ENCODE measurements at places on chromosomes 5 and 9.
A peak's percentile ranks its signal among the peaks of the same experiment; 100 is the strongest.

GRCh38 chr9:14869671-14870070 is 40.6 kb downstream of the FREM1 start:
- DNase-seq = no peak

DNA sequence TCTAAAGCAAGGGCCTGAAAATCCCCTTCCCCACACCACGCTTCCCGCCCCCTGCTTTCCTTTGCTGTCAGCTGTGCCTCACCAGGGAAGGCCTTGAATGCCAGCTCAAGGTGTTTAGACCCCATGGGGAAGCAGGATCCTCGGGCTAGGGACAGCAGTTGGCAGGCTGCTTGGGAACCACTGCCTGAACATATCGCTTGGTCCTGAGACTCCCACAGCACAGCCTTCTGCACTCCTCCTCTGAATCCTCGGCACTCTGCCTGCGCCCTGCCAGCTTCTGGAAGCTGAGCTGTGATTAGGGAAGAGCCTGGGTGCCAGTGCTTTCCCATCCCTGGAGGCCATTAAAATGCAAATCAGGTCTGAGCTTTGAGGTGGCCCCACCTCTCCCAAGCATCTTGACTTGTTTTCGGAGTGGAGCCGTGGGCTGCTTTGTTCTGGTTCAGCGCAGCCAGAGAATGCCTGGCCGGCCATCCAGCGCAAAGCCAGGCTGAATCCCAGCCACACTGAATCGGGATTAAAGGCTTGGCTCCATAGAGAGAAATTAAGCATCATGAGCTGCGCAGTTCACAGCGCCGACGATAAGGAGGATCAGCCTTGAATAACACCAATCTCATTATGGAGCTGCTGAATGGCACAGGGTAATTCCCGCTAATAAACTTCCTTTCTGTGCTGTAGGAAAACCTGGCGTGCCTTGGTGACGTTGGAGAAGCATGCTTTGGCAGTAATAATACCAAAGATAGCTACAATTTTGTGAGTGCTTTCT is 40.0 kb downstream of the AMBP start:
- DNase-seq = no peak

- no peak for DNase-seq
Observed at GRCh38 chr5:137836298-137836697, 31.4 kb upstream of the MYOT start.

- no peak for DNase-seq
Observed at GRCh38 chr9:71364186-71364955, 242.9 kb upstream of the TRPM3 start.

- no peak for DNase-seq
Observed at GRCh38 chr5:84372066-84372695, 12.5 kb downstream of the EDIL3 start.

DNA sequence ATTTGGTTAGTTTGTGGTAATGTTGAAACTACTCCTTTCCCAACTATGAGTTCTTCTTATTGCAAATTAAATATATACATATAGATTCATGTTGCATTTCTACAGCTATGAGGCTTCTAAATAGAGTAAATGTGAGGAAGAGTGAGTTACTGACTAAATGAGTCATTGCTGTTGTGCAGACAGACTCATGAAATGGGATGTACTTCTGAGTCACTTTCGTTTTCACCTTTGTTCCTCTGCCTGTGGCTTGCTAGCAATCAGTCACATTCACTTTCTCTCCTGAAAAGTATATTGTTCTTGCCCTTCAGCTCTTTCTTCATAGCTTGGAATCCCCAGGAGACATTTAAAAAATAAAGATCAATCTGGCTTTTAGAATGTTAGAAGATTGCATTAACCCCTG is 295.5 kb upstream of the SMC2 start:
- no peak for DNase-seq

DNA sequence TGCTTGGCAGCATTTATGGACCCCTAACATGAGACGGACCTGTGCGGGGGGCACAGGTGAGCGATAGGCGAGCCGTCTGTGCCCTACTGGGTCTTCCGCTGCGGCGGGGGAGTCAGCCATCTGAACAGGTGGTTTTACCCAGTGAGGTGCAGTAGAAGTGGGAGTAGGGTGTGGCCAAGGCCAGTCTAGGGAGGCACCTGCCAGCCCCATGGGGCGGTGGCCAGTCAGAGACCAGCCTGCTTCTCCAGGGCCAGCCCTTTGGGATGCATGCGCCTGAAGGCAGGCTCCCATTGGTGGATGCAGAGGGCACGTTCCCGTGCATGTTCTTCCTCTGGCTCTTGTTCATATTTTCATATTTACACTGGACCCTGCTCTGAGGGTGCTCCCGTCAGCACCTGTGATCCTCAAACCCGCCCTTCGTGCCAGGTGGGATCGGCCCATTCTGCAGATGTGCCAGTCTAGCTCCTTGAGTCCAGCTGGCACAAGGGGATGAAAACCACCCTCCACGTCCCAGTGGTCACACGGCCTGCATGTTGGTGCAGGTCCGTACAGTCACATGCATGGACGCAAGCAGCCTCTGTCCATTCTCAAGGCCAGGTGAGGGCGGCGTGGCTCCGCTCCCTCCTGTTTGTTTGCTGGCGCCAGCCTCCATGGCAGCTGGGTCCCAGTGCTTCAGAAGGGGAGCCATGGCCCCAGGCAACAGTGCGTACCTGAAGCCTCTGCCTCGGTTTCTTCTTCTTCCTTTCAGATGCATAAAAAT is 9.0 kb downstream of the COL5A1 start:
- no peak for DNase-seq

GRCh38 chr5:65204966-65205365 is 276.8 kb downstream of the ADAMTS6 start:
- DNase-seq = no peak

DNA sequence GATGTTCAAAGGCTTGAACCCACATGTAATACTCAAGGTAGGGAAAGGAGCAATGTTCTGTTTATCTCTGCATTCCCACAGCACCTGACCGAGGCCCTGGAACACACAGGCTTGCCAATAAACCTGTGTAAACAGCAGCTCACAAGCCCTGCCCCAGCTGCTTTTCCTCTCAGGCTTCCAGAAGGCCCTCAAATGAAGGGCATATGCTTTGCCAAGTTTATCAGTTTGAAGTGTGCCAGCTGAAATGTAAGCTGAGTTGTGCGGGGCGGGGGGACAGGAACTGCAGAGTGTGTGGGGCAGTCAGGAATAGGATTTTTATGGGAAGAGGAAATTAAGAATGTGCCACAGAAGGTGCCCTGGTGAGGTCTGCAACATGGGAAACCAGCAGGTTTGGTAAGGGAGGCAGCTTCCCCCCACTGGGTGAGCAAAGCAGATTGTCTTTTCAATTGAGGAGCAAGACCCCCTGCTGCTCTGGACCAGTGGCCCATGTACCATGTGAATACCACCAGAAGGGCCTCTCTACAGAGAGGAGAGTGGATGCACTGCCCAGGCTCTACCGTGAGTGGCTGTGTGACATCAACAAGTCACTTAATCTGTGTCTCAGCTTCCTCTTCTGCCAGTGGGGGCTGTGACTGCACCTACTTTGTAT is 194.8 kb downstream of the SPOCK1 start:
- no peak for DNase-seq

DNA sequence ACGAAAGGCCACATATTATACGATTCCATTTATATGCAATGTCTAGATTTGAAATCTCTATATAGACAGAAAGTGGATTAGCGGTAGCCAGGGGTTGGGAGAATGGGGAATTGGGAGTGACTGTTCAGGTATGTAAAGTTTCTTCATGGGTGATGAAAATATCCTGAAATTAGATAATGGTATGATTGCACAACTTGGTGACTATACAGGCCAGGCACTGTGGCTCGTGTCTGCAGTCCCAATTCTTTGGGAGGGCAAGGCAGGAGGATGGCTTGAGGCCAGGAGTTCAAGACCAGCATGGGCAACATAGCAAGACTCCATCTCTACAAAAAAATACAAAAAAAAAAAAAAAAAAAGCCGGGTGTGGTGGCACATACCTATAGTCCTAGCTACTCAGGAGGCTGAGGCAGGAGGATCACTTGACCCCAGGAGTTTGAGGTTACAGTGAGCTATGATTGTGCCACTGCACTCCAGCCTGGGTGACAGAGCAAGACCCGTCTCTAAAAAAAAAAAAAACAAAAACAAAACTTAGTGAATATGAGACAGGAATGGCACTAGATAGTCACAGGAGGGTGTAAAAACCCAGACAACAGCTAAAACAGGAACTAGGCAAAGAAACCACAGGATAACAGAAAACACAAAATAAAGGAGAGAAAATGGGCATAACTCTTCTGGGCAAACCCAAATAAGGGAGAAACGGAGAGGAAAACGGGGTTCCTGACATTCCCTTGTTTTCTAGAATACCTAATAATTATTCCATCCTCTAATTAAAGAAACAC is 72.1 kb upstream of the ZNF618 start:
- DNase-seq = no peak

GRCh38 chr5:123756816-123757215 is 244.8 kb downstream of the CSNK1G3 start:
- DNase-seq = no peak

- DNase-seq = no peak
Observed at GRCh38 chr5:75648712-75649111, 37.5 kb downstream of the ANKDD1B start.

DNA sequence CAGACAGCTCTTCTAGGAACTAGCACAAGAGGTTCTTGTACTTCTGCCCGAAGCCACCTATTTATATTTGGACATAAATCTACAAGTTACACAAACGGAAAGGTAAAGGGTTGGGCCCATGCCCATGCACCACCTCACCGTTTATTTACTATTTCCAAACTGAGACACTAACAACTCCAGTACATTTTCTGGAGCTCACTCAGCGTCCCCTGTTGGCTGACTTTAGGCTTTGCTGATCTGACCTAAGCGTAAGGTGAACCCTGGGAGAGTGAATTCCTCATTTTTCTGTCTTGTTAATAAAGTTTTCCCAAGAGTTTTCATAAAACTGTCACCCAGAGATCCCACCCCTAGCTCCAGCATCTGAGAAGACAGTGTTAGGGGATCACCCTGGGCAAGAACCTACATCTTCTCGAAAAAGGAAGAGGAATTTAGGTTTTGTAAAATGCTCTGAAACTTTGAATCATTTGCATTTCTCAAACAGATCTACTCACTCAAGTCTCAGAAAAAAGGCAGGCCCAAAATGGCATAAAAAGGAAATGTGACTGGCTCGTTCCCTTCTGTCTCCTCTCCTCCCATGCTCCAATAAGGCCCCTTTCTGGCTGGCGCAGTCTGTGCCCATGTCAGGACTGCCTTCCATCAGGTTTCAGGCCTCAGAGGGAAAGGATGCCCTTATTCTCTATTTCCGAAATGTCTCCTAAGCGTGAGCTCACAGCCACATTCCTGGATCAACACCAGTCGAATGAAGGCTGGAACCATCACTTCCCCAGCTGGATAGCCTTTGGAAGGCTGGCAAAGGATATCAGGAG is 201.3 kb downstream of the FANCC start:
- no peak for DNase-seq

- no peak for DNase-seq
Observed at GRCh38 chr5:132298298-132299212, 4.4 kb downstream of the SLC22A4 start.

DNA sequence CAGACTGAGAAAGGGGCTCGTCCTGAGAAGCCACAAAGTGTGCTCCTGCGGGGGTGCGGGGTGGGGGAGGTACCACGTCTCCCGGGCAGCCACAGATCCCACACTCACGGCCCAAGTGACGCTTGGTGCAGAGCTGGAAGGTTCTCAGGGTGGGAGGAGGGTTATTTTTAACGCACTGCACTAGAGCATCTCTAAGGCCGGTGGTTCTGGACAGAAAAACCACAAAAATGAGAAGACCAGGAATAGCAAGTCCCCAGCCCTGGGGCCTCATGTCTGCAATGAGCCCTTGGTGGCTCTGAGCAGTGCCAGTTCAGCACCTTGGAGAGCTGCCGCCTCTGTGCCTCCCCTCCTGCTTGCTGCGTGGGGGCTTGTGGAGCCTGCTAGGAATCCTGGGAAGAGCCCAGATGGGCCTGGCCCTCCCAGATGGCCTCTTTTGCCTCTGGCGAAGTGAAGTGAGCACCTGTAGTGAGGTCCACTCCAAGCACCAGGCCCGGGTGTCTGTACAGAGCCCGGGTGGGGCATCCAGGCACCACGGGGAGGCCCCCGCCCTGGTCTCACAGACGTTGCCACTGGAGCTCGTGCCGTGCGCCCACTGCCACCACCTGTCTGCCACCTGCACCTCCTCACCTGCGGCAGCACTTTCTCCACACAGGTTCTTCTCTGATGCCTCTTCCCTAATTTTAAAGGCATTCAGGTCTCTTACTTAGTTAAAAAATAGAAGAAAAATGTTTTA is 48.9 kb upstream of the CACNA1B start:
- DNase-seq = no peak

- DNase-seq = no peak
Observed at GRCh38 chr5:179312557-179313235, 32.6 kb downstream of the ADAMTS2 start.

DNA sequence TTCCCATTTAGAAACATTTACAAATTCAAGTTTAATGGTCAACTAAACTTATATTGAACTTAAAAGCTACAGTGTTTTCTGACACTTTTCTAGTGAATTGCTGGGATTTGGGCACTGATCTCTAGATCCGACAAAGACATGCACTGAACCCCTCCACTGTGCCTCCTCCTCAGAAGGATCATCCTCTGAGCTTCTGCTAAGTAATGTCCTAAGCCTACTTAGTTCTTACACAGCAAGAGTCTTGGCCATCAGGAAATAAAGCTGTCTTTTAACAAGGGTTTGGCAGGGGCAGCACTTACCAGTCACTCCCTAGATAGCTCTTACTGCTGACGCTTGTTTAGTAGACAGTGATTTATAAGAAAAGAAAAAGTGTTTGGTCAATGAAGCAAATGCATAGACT is 50.5 kb downstream of the FAM81B start:
- no peak for DNase-seq

GRCh38 chr9:130989891-130990290 is 19.1 kb upstream of the LAMC3 start:
- DNase-seq = no peak

- no peak for DNase-seq
Observed at GRCh38 chr5:71841107-71841506, 122.0 kb downstream of the CARTPT start.

GRCh38 chr5:14081791-14082190 is 61.4 kb upstream of the TRIO start:
- no peak for DNase-seq

GRCh38 chr5:170434966-170435605 is 45.9 kb upstream of the KCNMB1 start:
- peak; percentile 33 for DNase-seq

DNA sequence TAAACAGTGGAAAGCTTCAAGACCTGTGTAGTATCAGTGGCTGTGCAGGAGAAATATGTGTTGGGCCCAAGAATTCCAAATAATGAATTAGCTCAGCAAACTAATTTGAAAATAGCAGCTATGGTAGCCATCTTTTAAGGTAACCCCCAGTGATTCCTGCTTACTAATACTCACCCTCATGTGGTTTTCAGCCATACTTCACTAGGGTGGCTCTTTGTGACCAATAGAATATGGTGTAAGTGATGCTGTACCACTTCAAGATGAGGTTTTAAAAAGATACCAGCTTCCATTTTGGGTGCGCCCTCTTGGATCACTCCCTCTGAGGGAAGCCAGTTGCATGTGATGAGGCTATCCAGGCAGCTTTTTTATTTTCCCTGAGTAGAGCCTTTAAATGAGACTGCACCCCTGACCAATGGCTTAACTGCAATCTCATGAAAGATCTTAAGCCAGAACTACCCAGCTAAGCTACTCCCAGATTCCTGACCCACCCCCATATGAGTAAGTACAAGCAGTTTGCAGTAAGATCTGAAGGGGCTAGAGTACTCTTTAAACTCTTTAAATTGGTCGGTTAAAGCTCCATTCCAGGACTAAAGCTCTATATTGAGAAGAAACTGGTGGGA is 58.3 kb downstream of the UHRF2 start:
- DNase-seq = no peak

- DNase-seq = no peak
Observed at GRCh38 chr5:178368716-178369300, 136.2 kb upstream of the PHYKPL start.

- no peak for DNase-seq
Observed at GRCh38 chr9:114694146-114694545, 12.2 kb upstream of the TEX48 start.

Data from CD4-positive, alpha-beta T cell treated with Interferon gamma for 1 hour (primary cell).